ENCODE measurements at places on chromosomes 4 and X. TPM values are rescaled to one million over a fixed set of nuclear protein-coding genes. Genes with fewer than 3 reads are reported as not detected.
A peak's percentile ranks its signal among the peaks of the same experiment; 100 is the strongest.

DNA sequence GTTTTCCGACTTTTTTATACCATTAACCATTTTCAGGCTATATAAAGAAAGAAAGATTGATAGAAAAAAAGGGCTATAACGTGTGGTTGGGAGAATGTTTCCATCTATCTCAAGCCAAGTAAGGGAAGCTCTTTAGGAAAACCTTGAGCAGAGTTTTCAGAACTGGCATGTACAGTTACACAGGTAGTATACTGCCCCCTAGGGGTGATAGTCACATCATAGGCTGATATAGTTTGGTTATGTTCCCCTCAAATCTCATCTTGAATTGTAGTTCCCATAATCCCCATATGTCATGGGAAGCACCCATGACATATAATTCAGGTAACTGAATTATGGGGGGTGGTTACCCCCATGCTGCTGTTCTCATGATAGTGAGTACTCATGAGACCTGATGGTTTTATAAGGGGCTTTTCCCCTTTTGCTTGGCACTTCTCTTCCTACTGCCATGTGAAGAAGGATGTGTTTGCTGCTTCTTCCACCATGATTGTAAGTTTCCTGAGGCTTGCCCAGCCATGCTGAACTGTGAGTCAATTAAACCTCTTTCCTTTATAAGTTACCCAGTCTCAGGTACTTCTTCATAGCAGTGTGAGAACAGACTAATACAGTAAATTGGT lies 186.8 kb downstream of the TMA16 start:
- H3K4me3 ChIP-seq: no peak overlapping the region
- peak overlapping the region; percentile 70 for H3K27ac ChIP-seq
- H3K36me3 ChIP-seq: no peaks in the 10 kb centered on the region
- H3K27me3 ChIP-seq: no peaks in the 10 kb centered on the region
- DNase-seq: peak; percentile 65
- H3K4me1 ChIP-seq: peaks cover 29% of the 10 kb centered on the region

TMPRSS11A gene
- polyA plus RNA-seq: not detected

RTL3 gene
- not detected for polyA plus RNA-seq

- no peaks in the 10 kb centered on the region for H3K27me3 ChIP-seq
- no peak overlapping the region for H3K4me3 ChIP-seq
- no peak overlapping the region for H3K27ac ChIP-seq
- no peak for DNase-seq
Observed at GRCh38 chrX:103913356-103914020, 48.9 kb upstream of the TMSB15B start.

XAGE2 gene
- polyA plus RNA-seq: not detected

STATH gene
- not detected for polyA plus RNA-seq

- no peak overlapping the region for H3K4me3 ChIP-seq
- H3K4me1 ChIP-seq: no peaks in the 10 kb centered on the region
- H3K27ac ChIP-seq: no peak overlapping the region
- DNase-seq: no peak
- no peaks in the 10 kb centered on the region for H3K27me3 ChIP-seq
Observed at GRCh38 chr4:165779950-165780670, 92.9 kb upstream of the TLL1 start.

DNA sequence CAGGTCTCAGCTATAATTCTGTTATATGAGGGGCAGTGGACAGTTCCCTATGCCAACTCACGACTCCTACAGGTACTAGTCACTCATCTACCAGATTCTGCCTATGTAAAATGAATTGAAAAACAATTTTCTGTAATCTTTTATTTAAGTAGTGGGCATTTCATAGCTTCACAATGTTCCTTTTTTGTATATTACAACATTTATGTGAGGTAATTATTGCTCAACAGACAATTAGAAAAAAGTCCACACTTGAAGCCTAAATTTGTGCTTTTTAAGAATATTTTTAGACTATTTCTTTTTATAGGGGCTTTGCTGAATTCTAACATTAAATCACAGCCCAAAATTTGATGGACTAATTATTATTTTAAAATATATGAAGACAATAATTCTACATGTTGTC lies 20.4 kb downstream of the EREG start:
- no peak overlapping the region for H3K27ac ChIP-seq
- H3K27me3 ChIP-seq: no peaks in the 10 kb centered on the region
- DNase-seq: no peak
- H3K36me3 ChIP-seq: no peaks in the 10 kb centered on the region
- no peaks in the 10 kb centered on the region for H3K4me1 ChIP-seq

GRCh38 chr4:36551697-36552214 lies 270.3 kb downstream of the DTHD1 start:
- H3K36me3 ChIP-seq: no peaks in the 10 kb centered on the region
- no peaks in the 10 kb centered on the region for H3K27me3 ChIP-seq
- no peak overlapping the region for H3K4me3 ChIP-seq
- DNase-seq: no peak
- no peaks in the 10 kb centered on the region for H3K4me1 ChIP-seq

NMU gene
- polyA plus RNA-seq: not detected

DNA sequence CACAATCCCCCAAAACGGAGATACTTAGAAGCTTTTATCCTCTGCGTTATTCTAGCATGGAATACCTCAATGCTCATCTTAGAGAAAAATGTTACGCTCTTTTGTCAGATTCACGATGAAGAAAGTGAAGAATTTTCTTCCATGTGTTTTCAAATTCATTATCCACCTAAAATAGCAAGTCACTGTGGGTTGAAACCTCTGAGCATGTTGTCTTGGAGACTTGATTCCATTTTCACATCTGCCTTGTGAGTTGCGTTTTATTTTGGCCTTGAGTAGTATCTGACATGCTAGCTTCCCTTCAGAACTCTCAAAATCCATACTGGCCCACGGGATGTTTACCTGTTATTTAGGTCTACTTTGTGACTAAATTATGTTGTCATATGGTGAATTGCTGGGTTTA lies 66.3 kb downstream of the C4orf46 start:
- H3K27ac ChIP-seq: no peak overlapping the region
- H3K36me3 ChIP-seq: no peaks in the 10 kb centered on the region
- H3K4me3 ChIP-seq: no peak overlapping the region
- no peak for DNase-seq

DNA sequence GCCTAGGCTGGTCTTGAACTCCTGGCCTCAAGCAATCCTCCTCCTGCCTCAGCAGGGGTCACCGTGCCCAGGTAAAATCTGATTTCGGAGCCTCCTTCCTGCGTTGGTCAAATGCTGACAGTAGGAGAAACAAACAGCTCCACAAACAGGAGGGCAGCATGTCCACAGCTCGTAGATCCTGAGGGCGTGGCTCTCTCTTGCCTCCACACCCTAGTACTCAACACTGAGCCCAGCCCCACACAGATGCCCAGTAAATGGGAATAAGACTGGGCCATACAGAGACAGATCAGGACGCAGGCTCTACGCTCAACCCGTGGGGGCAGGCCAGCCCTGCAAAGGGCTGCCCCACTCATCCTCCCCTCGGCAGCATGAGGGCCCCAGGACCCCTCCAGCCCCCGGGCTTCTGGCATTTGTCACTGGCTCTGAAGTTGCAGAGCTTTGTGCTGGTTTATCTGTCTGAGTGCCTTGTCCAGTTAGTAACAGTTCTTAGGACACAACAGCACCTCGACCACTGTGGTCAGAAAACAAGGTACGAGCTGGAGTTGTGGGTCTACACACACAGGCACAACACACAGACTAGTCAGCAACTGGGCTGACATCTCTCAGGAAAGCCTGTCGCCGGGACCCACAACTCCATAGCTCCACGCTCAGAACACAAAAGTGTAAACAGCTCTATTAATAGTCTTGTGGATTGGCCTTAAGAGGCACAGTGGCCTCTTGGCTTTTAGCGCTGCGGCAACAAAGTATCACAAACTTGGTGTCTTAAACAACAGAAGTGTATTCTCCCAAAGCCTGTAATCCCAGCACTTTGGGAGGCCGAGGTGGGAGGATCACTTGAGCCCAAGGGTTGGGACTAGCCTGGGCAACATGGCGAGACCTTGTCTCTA lies 5.2 kb downstream of the TNIP2 start:
- H3K27me3 ChIP-seq: no peaks in the 10 kb centered on the region
- no peak overlapping the region for H3K4me3 ChIP-seq
- H3K27ac ChIP-seq: no peak overlapping the region
- H3K36me3 ChIP-seq: peaks cover 8% of the 10 kb centered on the region
- H3K4me1 ChIP-seq: peaks cover 51% of the 10 kb centered on the region

PRRG1 gene
- polyA plus RNA-seq: not detected

- H3K4me3 ChIP-seq: peak overlapping the region; percentile 83
- peak overlapping the region; percentile 98 for H3K27ac ChIP-seq
- no peak for DNase-seq
- H3K4me1 ChIP-seq: peaks cover 72% of the 10 kb centered on the region
Observed at GRCh38 chr4:38663090-38663800, 754 bp upstream of the KLF3 start.

L1CAM gene
- 1.2 TPM for polyA plus RNA-seq

DGAT2L6 gene
- polyA plus RNA-seq: not detected

GLUD2 gene
- polyA plus RNA-seq: 0.35 TPM

GRCh38 chrX:10043386-10043785 lies 76.2 kb downstream of the CLDN34 start:
- peaks cover 32% of the 10 kb centered on the region for H3K4me1 ChIP-seq
- DNase-seq: no peak
- H3K27me3 ChIP-seq: no peaks in the 10 kb centered on the region

DNA sequence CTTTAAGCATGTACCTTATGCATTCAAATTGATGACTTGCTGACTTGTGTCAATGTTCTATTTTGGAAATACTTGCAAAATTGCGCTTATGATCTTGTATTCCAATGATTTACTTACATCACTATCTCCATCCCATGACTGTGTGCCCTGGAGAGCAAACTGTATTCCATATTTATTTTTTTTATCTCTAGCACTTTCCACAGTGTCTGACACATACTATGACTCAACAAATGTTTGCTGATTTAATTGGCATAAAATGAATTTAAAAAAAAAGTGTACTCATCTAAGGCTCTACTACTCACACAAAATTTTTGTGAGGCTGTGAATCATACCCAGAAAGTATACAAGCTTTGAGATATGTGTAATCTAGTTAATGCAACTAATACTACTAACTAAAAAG lies 1066.8 kb upstream of the ADGRL3 start:
- H3K27me3 ChIP-seq: no peaks in the 10 kb centered on the region
- H3K27ac ChIP-seq: no peak overlapping the region
- DNase-seq: no peak
- H3K36me3 ChIP-seq: no peaks in the 10 kb centered on the region

- DNase-seq: no peak
- no peaks in the 10 kb centered on the region for H3K27me3 ChIP-seq
- no peak overlapping the region for H3K4me3 ChIP-seq
- no peak overlapping the region for H3K27ac ChIP-seq
Observed at GRCh38 chrX:153861151-153861550, 24.8 kb downstream of the L1CAM start.

GRCh38 chr4:156255230-156256007 lies 301.8 kb upstream of the CTSO start:
- H3K36me3 ChIP-seq: no peaks in the 10 kb centered on the region
- no peak for DNase-seq
- H3K4me3 ChIP-seq: no peak overlapping the region

DNA sequence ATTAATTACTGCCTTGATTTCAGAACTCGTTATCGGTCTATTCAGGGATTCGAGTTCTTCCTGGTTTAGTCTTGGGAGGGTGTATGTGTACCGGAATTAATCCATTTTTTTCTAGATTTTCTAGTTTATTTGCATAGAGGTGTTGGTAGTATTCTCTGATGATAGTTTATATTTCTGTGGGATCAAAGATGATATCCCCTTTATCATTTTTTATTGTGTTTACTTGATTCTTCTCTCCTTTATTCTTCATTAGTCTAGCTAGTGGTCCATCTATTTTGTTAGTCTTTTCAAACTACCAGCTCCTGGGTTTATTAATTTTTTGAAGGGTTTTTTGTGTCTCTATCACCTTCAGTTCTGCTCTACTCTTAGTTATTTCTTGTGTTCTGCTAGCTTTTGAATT lies 32.1 kb downstream of the CDX4 start:
- no peak overlapping the region for H3K27ac ChIP-seq
- no peak for DNase-seq
- H3K4me3 ChIP-seq: no peak overlapping the region

GC gene
- not detected for polyA plus RNA-seq

GRCh38 chrX:133566876-133567275 lies 151.6 kb upstream of the GPC4 start:
- no peak overlapping the region for H3K4me3 ChIP-seq
- H3K4me1 ChIP-seq: no peaks in the 10 kb centered on the region
- H3K27ac ChIP-seq: no peak overlapping the region
- no peak for DNase-seq
- H3K27me3 ChIP-seq: no peaks in the 10 kb centered on the region
- no peaks in the 10 kb centered on the region for H3K36me3 ChIP-seq

PLAC1 gene
- not detected for polyA plus RNA-seq

- DNase-seq: no peak
- no peaks in the 10 kb centered on the region for H3K4me1 ChIP-seq
- H3K27me3 ChIP-seq: no peaks in the 10 kb centered on the region
- H3K27ac ChIP-seq: no peak overlapping the region
- peaks cover 11% of the 10 kb centered on the region for H3K36me3 ChIP-seq
- H3K4me3 ChIP-seq: no peak overlapping the region
Observed at GRCh38 chrX:17038681-17039161, 92.3 kb downstream of the REPS2 start.

GRCh38 chr4:6466756-6467381 lies 5.5 kb downstream of the PPP2R2C start:
- DNase-seq: no peak
- H3K4me3 ChIP-seq: no peak overlapping the region
- H3K36me3 ChIP-seq: no peaks in the 10 kb centered on the region

DNA sequence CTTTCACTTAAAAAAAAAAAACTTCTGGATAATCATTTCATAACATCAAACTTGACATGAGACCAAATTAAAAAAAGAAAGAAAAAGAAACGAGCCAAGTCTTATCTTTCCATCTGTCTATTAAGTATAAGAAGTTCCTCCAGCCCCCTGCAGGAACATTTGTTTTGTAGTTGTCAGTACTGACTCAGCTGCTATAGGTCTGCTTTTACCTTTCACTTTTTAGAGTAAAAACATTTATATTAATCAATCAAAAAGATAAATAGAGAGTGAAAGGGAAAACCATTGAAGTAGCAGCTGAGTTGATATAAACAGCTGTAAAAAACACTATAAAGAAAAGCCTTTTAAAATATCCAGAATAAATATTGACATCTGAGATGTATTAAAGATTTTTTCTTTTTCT lies 46.1 kb downstream of the CCDC158 start:
- H3K27me3 ChIP-seq: no peaks in the 10 kb centered on the region
- H3K36me3 ChIP-seq: no peaks in the 10 kb centered on the region
- H3K4me3 ChIP-seq: no peak overlapping the region
- no peak for DNase-seq
- no peaks in the 10 kb centered on the region for H3K4me1 ChIP-seq
- H3K27ac ChIP-seq: no peak overlapping the region
